ENCODE measurements at places on chromosomes 4 and X. TPM values are rescaled to one million over a fixed set of nuclear protein-coding genes. Genes with fewer than 3 reads are reported as not detected.

- DNase-seq: no peak
Measured at GRCh38 chrX:2820136-2820771, 8.5 kb upstream of the GYG2 start.

Gene SHOX
- not detected for total RNA-seq

Gene CSAG3
- not detected for total RNA-seq

DNA sequence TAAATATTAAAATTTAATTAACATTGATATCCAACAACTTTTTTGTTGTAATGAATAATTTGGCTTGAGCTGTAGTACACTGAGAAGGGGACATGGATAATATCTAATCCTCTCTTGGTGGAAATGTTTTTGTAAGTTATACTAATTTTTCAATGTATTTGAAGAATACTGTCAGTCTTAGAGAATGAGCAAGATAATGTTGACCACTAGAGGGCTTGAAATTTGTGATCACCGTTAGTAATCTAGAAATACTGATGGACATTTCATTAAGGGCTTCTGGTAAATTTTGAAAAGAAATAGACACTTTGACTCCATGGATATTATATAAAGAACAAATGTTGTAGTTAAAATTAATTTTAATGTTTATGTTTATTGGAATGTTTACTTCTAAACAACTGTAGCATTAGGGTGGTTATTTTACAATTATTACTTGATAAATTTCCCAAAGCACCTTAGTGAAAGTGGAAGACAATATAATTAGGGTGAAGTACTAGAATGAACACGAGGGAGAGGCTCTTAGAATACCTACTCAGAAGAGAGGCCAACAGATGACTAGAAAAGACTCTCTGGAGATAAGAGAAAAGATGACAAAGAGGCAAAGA, 20.0 kb upstream of the CAMK2D start:
- no peak for DNase-seq

GRCh38 chr4:66465111-66465510, 794.8 kb upstream of the EPHA5 start:
- no peak for DNase-seq

Gene SMIM10
- total RNA-seq: 0.16 TPM

DNA sequence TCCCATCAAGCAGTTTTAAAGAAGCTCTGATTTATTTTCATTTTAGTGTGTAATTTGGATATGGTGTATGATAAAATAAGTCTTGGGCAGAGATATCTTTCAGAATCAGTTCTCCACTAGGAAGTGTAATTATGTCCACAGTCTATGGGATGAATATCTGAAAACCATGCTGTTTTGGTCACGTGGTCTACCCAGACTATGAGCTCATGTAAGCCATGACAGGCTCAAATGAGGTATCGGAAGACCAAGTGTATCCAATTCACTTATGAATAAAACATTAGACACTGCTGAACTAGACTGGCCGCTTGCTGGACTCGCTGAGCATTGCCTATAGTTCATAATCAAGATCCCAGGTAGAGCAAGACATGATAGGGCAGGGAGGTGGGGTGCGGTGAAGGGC, 50.5 kb downstream of the SOD3 start:
- DNase-seq: no peak

Gene POLN
- total RNA-seq: 6.9 TPM

DNA sequence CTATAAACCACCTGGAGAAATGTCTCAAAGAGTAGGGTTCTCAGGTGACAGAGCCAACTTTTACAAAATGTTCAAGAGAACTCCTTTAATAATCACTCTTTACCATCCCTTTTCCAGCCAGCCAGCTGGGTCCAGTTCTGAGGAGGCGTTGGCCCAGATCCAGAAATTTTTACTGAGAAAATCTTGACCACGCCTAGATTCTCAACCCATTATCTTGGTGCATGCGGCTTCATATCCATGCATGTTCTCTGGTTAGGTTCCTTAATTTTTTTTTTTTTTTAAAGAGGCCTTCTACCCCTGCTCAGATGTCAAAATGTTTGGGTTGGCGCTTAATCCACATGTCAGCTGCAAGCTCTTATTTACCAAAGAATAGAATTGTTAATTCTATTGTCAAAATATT, 12.0 kb upstream of the MAP7D2 start:
- DNase-seq: no peak

Gene TSPAN7
- not detected for total RNA-seq

Gene MSX1
- not detected for total RNA-seq

Gene HPSE
- total RNA-seq: 0.89 TPM

Gene CXCL5
- total RNA-seq: 2.0 TPM

Gene MAP7D2
- total RNA-seq: not detected

DNA sequence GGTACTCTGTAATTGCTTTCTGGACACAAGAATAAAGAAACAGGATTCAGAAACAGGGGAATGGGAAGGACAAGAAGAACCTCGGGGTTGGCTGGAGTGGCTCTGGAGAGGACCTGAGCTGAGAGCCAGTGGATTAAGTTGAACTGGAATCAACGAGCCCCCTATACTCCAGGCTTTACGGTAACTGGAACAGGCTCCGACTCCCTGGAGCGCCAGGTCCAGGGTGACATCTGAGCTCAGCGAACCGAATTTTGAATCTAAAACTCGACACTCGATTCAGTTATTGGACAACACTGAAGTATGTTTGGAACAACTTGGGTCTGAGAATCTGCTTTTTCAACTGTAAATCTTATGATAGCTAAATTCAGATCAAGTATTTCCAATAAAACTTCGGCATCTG, 23.9 kb downstream of the HMX1 start:
- DNase-seq: no peak

Data from natural killer cell (primary cell).